NCI-H1417 treated with DMSO at 0.1 percent for 48 hours (cell line): ENCODE measurements at places on chromosomes 13 and 19.

DNA sequence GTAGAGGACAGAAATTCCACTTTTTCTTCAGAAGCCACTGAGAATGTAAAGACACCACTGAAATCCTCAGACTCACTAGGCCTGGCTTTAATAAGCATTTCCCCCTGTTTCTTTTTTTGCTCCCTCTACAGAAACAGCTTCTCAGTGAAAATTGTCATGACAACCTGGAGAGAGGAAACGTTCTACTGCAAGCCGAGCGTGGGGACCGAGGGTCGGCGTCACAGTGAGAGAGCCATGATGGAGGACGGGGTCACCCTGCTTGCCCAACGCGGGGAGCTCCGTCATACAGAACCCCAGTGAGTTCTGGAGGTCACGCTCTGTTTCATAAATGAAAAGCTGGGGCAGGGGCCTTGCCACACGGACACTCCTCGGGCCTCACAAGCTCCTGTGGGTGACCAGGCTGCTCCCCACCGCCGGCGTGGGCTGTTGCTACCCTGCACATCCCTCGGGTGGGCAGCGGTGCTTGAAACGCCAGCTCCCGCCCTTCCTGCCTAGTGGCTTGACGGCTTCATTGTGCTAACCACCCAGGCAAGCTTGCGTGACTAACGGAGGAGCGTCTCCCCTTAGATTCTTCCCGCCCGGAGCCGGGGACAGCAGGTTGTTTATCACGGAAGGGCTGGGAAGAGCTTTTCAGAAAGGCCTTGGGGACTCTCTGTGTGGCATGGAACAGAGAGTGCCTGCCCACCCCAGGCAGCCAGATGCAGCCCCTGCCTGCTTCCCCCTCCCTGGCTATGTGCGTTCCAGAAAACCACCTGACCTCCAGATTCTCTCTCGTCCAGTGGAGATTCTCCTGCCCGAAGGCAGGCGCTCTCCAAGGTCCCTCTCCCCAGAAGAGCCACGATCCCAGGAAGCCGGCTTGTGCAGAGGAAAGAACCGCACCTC, 153.6 kb downstream of the KATNAL1 start:
- no peak for DNase-seq

- no peak for DNase-seq
These were observed 519.6 kb downstream of the KLF5 start for GRCh38 chr13:73578251-73578875.

DNA sequence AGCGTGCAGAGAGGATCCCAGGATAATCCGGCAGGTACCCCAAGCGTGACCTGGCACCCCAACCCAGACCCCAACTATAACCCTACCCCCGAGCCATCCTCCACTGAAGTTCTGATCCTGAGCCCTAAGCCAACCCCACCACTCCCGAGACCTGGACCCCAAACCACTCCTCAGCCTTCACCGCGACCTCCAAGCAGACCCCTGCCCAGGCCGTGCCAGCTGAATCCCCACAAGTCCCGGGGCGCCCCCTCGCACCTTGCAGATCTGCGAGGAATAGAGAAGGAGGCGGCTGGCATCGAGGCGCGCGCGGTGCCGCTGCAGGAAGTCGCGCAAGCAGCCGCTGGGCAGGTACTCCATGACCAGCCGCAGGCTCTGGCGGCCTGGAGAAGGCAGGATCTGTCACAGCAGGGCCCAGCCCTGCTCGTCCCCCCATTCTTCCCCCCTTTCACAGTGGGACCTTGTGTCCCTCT, 10.1 kb upstream of the INSL3 start:
- no peak for DNase-seq

DNA sequence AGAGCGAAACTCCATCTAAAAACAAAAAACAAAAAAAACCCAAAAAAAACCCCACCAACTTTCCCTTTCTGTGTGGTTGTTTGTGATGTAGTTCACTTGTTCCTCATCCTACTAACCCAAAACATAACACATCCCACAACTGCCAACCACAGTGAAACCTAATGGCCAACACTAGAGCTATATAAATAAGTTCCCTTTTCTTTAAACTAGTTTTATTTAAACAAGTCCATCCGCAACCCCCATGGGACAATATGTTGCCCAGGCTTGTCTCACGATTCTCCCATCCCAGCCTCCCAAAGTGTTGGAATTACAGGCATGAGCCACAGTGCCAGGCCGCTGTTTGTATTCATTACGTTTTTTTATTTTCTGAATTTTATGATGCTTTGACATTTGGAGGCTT, 71.2 kb upstream of the ADGRE5 start:
- DNase-seq: no peak
